ENCODE measurements at places on chromosomes 5 and 9.

DNA sequence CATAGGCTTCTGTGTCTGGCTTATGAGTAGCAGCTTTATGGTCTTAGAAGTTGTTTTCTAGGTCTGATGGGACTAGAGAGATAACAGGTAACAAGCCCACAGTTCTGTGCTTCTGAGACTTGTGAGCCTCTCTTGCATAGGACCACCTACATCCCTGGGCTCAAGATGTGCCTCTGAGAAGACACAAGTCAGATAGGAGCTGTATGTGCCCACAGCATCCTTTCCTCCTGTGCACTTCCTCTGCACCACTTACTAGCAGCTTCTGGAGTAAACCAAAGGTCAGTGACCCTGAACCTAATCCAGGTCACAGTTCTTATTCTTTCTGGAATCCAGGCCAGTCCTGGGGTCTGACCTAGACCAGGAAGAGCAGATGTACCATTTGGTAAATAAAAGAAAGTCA is 40.0 kb downstream of the GALNT10 start:
- no peak for DNase-seq

DNA sequence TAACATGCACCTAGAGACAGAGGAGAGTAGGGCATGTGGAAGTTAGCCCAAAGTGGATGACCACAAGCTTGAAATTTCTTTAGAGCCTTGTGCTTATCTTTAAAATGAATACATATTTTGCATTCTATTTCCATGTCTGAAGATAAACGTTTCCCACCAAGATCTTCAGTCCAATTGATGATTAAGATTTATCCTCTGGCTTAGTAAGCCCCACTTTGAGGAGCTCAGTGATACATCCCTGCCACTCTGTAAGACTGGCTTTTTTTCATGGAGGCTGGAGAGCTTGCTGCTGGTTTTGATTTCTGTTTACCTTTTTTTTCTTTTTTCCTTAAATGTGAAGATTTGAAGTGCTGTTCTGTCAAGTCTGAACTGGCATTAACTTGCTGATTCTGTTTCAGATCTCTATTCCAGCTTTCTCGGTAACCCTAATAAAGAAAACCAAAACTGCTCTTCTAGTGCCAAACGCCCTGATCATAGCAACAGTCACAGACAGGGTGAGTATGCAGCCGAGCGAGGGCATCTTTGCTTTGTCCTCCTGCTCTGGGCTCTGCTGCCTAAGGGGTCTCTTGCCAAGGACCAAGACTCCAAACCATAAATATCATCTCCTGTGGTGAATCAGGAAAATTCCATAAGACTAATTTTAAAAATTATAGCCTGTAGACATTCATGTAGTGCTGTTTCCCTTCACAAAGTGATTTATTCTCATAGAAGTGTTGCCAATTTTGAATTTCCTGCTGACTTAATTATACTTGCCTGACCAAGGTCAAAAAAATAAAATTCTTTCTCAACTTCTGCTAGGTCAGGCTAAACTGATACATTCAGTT is 54.3 kb downstream of the GRAMD2B start:
- peak; percentile 58 for DNase-seq

GRCh38 chr9:20553558-20554149 is 68.6 kb downstream of the MLLT3 start:
- no peak for DNase-seq

GRCh38 chr9:35568196-35568595 is 36.9 kb upstream of the TESK1 start:
- DNase-seq = no peak

GRCh38 chr9:106862110-106862820 is 701 bp upstream of the ZNF462 start:
- peak; percentile 51 for DNase-seq

DNA sequence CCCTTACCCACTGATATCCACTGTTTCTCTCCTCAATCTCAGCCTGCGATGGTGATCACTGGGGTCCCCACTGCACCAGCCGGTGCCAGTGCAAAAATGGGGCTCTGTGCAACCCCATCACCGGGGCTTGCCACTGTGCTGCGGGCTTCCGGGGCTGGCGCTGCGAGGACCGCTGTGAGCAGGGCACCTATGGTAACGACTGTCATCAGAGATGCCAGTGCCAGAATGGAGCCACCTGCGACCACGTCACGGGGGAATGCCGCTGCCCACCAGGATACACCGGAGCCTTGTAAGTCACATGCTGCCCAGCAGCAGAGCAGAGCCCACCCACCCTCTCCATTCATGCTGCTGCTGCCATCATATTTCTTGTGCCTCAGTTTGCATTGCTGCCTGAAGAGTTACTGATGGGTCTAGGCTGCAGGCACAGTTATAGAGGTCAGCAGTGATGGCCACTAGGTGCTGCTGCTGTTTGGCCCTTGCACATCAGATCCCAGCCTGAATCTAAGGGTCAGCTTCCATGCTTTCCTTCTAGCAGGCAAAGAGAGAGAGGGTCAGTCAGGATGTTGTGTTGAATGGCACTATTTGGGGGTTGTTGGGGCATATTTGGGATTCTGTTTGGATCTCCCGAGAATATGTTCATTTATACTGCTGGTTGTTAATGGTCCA is 106.0 kb downstream of the MEGF10 start:
- no peak for DNase-seq

- no peak for DNase-seq
These were observed 113.0 kb upstream of the IER5L start for GRCh38 chr9:129291041-129291501.

DNA sequence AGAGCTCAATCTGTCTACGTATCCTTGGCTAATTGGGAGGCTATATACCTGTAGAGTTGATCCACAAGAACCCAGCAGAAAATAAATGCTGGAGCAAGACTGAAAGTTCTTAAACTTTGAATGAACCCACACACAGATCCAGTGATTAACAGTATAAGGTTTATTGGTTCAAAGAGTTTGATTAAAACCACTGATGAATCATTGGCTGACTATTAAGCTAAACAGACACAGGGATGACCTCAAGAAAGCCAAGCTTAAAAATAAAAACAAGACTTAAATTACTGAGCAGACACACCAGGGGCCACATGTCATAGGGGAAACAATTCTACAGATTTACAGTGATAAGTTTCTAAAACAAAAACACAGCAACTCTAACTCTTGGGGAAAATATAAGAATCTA is 163.6 kb downstream of the SPATA31D1 start:
- peak; percentile 46 for DNase-seq

- no peak for DNase-seq
These were observed 35.6 kb upstream of the NEK6 start for GRCh38 chr9:124222109-124222508.

- DNase-seq = no peak
These were observed 54.5 kb upstream of the RAD23B start for GRCh38 chr9:107228496-107229039.

DNA sequence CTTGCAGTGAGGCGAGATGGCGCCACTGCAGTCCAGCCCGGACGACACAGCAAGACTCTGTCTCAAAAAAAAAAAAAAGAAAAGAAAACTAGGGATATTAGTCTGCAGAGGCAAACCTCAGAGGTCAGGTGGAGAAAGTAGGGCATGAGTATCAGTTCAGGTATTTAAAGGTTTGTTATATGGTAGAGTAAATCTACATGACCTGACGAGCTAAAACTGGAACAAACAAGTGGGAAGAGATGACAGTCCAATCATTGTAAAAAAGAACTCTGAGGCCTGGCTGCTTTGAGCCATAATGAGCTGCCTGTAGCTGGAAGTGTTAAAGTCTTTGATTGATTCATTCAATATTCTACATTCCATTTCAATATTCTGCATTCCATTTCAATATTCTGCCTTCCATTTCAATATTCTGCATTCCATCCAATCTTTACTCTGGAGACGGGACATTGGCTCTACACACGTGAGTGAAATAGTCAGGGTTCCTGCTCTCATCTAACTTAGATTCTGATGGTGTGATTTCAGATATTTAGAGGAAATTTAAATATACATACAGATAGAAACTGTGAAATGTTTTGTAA is 28.9 kb upstream of the GRAMD2B start:
- peak; percentile 57 for DNase-seq

DNA sequence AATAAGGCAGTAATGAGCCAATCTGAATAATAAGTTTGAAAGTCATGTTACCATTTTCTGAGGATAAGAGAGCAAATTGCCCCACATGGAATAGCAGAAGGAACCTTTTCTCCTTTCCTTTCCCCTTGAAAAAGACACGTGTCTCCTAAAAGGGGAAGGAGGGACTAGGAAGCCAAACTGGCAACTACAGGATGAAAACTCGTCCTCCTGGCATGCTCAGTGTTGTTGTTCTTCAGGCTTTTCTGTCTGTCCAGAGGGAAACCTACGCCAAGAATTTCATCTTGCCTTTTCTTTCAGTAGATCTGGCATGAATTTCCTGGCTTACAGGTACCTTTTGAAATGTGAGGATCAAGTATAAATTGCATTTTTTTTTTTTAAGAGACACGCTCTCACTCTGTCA is 355.9 kb upstream of the TLE4 start:
- peak; percentile 59 for DNase-seq

- DNase-seq = no peak
These were observed 18.9 kb downstream of the RALGPS1 start for GRCh38 chr9:126933334-126933980.

- peak; percentile 64 for DNase-seq
These were observed 24.2 kb upstream of the MACIR start for GRCh38 chr5:103234239-103234975.

GRCh38 chr9:29297592-29297991 is 1724.3 kb upstream of the C9orf72 start:
- no peak for DNase-seq

DNA sequence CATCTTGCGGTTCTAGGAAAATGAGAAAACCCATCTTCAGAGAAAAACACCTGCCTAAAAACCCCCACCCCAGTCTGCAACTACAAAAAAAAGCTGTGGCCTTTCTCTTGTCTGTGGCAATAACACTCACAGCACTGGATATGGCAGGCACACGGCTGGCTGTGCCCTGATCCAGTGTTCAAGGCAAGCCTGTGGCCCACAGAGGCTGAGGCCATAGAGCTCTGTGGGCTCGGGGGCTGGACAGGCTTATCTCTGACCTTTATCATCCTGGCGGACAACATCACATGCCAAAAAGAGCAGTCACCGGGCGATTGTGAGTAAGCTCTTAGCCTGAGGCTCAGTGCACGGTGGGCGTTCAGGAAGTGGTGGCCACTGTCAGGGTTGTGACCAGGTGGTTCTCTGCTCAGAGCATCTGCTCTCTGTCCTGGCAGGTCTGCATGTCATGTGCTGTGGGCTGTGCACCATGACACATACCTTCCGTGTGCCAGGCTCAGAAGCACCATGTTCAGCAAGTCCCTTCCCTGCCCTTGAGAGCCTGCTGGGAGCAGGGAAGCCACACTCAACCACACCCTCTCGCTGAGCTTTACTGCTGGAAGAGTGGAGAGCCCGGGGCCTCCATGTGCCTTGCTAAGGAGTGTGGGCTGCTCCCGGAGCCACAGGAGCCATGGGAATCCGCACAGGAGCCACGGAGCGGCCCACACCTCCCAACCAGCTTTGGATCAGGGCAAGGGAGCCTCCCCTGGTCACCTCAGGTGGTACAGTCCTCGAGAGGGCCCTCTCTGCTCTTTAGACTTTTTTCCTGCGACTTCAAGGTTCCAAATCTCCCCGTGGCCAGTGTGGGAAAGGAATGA is 34.6 kb upstream of the WDR38 start:
- DNase-seq = no peak

- DNase-seq = no peak
These were observed 227.7 kb downstream of the CDH12 start for GRCh38 chr5:22625451-22625850.

- no peak for DNase-seq
These were observed 121.8 kb downstream of the DROSHA start for GRCh38 chr5:31410089-31410488.

GRCh38 chr5:123144096-123144495 is 55.1 kb downstream of the PRDM6 start:
- no peak for DNase-seq

DNA sequence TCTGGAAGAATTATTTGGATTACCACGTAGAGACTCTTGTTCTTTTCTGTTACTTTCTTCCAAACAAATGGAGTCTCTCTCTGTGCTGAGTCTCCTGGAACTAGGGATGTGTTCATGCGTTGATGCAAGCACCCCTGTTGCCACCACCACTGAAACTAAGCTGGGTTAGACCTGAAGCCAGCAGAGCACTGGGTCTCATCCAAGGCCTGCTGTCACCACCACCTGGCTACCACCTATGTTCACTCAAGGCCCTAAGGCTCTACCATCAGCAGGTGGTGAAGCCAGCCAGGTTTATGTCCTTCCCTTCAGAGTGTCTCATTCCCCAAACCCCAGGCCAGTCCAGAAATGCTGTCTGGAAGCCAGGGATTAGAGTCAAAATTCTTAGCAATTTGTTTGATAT is 13.3 kb downstream of the RIC1 start:
- no peak for DNase-seq

DNA sequence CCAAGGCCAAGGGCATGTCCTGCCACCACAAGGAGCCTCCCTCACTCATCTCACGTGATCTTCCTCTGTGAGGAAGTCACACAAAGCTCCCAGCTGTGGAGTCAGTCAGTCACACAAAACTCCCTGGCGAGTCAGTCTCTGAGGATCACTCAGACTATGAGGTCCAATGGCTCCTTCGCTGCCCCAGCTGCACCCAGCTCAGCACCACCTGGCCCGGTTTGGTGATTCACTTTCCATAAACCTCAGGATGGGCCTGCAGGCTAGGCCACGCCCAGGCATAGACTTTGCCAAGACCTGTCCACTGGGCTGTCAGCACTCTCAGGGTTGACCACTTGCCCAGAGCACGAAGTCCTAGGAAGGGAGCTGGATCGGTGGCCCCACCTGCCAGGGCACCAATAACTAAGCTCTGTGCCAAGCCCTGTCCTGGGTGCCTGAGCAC is 233.8 kb downstream of the HSPA4 start:
- peak; percentile 16 for DNase-seq

DNA sequence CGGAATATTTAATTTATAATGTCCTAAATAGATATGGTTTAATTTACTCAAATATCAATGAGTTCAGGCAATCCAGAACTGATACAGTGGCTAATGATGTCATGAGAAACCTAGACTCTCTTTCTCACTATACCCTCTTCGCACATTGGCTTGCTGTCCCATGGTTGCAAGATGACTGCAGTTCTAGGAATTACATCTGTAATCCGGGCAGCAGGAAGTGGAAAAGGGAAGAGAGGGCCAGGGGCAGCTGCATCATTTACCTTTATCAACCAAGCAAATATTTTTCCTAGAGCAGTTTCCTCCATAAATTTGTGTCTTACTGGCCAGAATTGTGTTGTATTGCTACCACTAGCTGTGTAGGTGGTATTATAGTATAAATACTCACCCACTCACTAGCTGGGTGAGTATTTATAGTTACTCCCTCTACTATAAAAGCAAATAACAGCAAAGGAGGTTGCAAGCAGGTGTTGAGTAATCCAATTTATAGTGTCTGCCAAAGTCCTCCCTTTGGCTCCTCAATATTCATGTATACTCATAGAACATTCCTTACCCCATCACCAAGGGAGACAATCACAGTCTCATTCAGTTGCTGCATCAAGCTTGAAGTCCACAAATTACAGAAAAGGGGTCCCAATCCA is 168.8 kb downstream of the DROSHA start:
- DNase-seq = peak; percentile 41

Measured in fibroblast of upper back skin (primary cell).